ENCODE measurements at places on chromosomes 4 and X.

GRCh38 chrX:53511322-53511721 is 77.2 kb upstream of the HSD17B10 start:
- no peak for DNase-seq

DNA sequence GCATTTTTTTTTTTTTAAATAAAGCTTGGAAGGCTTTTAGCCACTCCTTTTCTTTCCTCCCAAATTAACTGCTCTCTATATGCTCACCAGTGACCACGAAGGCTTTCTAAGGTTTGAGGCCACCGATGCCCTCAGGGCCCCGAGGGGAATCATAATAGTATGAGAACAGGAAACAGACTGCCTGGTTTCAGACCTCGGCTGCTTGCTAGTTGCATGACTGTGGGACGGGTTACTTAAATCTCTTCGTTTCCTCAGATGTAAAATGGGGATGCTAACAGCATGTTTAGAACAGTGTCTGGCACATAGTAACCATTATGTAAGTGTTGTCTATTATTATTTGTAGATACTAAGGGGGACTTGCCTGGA is 3.6 kb downstream of the LINC00632 start:
- DNase-seq = no peak

DNA sequence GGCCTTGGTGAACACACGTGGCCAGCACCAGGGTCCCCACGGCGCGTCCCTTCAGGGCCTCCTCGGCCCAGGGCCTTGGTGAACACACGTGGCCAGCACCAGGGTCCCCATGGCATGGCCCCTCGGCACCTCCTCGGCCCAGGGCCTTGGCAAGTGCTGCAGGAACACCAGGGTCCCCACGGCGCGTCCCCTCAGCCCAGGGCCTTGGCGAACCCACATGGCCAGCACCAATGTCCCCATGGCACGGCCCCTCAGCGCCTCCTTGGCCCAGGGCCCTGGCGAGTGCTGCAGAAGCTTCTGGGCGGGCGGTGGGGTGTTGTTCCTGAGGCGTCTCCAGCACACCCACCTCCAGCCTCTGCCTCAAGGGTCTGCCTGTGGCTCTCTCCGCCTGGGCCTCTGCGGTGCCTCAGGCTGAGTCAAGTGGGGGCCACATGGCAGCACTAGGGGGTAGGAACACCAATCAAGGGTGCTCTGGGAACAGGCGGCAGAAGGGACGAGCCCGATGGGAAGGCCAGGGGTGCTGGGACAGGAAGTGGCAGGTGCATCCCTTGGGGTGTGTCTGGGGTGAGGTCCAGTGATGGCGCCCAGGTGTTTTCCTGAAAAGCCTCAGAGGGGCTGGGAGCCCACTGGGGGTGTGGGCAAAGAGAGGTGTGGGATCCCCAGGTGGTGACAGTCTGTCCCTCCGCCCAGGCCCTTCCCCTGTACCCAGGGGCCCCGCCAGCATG is 41.8 kb upstream of the CPLX1 start:
- DNase-seq = no peak

DNA sequence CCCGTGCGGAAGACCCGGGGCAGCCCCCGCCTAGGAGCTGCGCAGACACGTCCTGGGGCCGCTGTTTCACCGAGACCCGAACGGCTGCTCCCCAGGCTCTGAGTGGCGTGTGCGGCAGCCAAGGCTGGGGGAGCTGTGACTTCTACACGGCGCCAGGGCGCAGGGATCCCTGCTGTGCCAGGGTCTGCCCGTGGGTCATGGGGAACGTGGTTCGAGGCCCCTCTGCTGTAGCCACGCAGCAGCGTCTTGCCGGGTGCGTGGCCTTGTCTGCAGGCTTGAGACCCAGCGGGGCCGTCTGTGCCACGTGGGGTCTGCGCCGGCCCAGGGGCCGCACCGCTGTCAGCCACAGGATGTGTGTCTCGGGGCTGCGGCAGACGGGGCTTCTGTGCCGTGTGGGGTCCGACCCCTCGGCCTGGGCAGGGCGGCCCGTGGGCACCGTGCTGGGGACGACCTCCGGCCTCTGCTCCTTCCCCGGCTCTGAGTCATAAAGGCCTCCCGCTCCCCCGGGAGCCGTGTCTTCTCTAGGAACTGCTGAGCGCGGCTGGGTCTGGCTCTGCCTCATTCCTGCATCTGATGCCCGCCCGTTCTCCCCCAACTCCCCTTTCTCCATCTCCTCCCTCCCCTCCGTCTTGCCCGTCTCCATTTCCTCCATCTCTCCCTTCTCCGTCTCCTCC is 12.7 kb upstream of the GTPBP6 start:
- DNase-seq = peak; percentile 29

- no peak for DNase-seq
Observed at GRCh38 chrX:103360092-103360491, 3.8 kb downstream of the TCEAL9 start.

DNA sequence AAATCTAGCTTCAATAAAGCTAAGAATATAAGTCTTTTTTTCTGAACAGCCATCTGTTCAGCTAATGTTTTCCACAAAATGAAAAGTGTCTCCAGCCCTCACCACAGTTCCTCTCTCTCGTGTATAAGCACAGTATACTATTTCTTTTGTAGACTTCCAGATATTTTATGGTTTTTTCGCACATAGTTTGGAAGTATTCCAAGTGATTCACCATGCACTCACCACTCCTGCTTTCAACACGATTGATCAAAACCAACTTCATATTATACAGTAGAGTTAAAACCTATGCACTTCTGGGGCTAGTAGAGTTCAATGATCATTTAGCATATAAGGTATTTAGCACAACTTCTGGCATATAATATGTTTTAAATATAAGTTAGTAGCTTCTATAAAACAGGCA is 105.8 kb upstream of the DCAF12L1 start:
- no peak for DNase-seq

GRCh38 chrX:42694260-42694815 is 83.6 kb downstream of the PPP1R2C start:
- no peak for DNase-seq

- DNase-seq = no peak
Observed at GRCh38 chr4:76488455-76488854, 53.4 kb downstream of the SHROOM3 start.

GRCh38 chrX:39665830-39666518 is 431.8 kb downstream of the BCOR start:
- DNase-seq = no peak

- no peak for DNase-seq
Observed at GRCh38 chrX:30568136-30568535, 9.4 kb downstream of the TASL start.

- DNase-seq = no peak
Observed at GRCh38 chr4:16537926-16538325, 311.7 kb upstream of the TAPT1 start.

GRCh38 chrX:100874325-100874724 is at the start of gene NOX1:
TSS of gene NOX1 (minus strand) at chrX:100874359. CDS start at chrX:100874139, 220 bp downstream.
- DNase-seq = no peak

DNA sequence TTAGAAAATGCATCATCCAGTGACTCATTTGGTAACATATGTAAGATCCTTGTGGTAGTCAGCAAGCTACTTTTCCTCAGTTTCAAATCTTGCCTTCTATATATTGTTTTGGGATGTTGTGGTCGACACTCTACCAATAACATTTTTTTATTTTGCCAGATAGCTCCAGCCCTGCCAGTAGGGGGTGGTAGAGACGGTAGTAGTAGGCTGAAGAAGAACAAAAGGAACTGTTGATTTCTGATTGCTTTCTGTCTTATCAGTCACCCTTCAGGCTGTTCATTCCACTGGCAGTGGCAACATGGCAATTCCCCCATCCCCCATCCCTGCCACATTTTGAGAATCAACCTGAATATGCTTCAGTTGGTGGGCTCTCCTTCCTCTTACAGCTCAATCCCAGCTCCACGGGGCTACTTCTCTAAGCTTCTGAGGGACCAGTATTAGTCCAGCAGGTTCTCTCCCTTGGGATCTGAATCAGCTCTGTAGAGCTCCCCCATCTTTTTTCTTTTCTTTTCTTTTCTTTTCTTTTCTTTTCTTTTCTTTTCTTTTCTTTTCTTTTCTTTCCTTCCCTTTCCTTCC is 171.5 kb upstream of the VEGFC start:
- DNase-seq = peak; percentile 42

GRCh38 chrX:70043685-70044084 is 6.1 kb downstream of the AWAT2 start:
- DNase-seq = no peak

DNA sequence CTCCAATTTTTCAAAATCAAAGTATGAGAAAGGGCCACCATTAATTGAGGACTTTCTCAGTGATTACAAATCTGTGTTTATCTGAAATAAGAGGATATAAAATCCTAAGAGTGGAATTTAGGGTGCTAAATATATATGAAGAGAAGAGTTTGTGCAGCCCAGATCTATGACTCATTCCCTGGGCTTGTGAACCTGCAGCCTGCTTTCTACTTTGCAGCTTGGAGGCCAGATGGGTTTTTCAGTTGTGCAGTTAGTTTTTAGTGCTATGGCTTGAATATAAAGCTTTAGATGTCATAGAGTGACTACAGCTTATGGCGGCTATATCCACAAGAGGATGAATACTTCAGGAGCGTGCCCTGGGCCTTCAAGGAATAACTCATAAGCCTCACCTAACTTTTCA is 1391.1 kb downstream of the FSTL5 start:
- no peak for DNase-seq

DNA sequence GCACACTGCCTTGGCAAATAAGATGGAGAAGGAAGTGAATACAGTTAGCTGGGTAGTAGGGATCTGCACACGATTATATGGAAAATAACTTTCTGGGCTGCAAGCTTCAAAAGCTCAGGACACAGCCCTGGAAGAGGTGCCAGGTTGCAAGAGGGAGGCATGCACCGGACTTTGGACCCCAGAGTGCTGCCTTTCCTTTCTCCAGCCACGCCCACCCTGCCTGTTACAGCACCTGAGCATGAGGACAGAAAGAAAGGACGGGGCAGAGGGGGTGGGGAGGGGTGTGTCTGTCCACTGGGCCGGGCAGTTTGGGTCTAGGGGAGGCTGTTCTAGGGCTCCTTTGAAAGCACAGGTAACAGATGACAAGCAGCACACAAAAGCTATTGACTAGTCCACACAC is 152.8 kb downstream of the ENPP6 start:
- no peak for DNase-seq

DNA sequence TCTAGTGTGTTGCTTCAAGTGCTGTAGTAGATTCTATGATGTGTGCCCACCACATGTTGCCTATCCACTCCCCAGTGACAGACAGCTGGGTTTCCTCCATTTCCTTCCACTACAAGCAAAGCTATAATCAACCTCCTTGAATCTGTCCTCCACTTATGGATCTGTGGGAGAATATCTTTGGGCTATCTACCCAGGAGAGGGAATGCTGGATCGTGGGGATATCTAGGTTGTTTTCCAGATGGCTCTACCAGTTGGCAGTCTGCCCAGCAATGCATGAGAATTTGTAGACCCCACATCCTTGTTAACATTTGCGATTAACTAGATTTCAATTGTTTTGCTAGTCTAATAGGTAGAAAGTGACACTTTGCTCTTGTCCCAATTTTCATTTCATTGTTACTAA is 10.3 kb downstream of the NMU start:
- no peak for DNase-seq

Measured in WTC11 (cell line).